ENCODE measurements at places on chromosomes 1 and 21.
A peak's percentile ranks its signal among the peaks of the same experiment; 100 is the strongest.

GRCh38 chr1:35452106-35452774 lies 105.0 kb downstream of the KIAA0319L start:
- no peak for DNase-seq

DNA sequence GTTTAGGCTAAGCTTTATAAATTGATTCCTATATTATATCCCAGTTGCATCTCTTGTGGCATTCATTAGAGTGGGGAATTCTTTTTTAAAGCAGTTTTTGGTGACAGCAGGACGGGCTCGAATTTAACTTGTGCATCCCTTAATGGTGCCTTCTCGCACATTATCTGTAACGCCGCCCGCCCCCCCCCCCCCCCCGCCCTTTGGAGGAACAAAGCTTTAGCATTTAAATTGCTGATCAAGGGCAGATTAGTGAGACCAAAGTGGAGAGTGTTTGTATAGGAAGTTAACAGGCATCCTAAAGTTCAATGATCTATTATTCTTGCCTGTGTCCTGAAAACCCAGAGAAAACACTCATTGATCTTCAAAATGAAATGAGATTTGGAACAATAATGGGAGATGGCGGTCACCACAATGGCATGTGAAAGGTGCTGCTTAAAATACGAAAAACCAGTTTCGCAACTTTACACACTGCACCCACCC lies 2.2 kb downstream of the LMO4 start:
- no peak for DNase-seq

GRCh38 chr1:187568067-187568466 lies 739.3 kb downstream of the PLA2G4A start:
- no peak for DNase-seq

DNA sequence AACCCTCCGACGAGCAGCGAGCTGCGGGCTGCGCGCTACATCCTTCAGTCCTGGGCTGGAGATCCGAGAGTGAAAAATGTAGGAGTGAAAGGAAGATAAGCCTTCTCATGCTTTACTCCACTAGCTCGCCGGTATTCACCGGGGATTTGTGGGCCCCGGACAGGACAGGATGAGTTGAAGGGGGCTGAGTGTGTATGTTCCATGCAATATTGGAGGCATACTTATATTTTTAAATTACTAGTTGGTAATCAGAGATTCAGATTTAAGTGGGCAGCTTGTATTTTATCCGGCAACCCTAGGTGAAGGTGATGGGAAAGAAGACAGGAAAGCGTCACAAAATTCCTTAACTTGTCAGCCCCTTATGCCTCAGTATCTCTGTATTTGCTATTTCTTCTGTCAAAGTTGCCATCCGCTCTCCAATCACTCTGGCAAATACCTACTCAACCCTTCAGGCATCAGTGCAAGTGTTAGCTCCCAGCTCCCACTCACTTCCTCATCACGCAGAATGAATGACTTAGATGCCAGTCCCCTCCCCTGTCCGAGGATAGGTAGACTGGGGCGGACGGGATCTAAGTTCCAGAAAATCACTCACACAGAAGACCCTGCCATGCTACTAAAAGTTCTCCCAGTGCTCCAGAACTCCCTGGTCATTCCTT lies 503 bp upstream of the PIGM start:
- no peak for DNase-seq

DNA sequence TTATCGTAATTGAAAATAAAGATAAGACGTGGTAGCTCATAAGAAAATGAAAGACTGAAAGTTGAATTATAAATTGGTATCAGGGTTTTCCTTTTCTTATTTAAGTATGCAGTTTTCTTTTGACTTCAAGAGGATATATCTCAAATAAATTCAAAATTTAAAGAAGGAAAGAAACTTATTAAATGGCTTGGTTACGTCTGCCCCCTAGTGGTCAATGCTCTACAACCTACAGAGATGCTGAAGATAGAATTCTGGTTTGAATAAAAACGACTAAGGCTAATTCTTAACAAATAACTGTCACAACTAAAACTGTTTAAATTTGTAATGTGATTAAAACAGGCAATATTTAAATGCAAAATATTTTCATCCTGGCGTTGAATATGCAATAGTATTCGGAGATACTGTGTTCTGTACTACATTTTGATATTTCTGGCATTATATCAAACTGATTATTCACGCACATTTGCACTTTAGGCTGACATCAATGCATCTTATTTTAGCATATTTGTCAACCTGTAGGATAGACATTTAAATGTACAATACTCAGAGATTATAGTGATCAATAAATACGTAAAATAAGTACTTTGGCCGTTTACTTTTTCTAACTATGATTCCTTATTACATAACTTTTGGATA lies 26.8 kb downstream of the IFI44 start:
- peak; percentile 16 for DNase-seq

GRCh38 chr1:61356016-61356415 lies 273.7 kb downstream of the NFIA start:
- no peak for DNase-seq

DNA sequence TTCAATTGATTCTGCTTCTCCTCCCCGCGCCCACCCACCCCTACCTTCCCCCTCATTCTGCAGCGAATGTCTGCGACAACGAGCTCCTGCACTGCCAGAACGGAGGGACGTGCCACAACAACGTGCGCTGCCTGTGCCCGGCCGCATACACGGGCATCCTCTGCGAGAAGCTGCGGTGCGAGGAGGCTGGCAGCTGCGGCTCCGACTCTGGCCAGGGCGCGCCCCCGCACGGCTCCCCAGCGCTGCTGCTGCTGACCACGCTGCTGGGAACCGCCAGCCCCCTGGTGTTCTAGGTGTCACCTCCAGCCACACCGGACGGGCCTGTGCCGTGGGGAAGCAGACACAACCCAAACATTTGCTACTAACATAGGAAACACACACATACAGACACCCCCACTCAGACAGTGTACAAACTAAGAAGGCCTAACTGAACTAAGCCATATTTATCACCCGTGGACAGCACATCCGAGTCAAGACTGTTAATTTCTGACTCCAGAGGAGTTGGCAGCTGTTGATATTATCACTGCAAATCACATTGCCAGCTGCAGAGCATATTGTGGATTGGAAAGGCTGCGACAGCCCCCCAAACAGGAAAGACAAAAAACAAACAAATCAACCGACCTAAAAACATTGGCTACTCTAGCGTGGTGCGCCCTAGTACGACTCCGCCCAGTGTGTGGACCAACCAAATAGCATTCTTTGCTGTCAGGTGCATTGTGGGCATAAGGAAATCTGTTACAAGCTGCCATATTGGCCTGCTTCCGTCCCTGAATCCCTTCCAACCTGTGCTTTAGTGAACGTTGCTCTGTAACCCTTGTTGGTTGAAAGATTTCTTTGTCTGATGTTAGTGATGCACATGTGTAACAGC lies 339.9 kb downstream of the NTNG1 start:
- DNase-seq, result no peak

DNA sequence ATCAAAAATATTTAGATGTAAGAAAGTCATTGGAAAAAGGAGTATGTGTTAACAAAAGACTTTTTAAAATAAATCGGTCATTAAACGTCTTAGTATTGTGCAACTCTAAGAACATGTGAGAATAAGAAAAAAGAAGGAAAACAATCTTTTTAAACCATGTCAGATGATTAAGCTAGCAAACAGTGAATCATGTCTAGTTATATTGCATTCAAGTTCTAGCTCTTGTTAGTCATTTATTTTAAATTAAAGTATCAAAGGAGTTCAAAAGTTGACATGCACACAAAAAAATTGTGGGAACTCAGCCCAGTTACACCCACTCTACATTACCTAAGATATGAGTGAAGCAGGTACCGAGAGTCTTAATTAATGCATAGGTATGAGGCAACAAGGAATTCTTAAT lies 9.8 kb downstream of the FRRS1 start:
- no peak for DNase-seq

DNA sequence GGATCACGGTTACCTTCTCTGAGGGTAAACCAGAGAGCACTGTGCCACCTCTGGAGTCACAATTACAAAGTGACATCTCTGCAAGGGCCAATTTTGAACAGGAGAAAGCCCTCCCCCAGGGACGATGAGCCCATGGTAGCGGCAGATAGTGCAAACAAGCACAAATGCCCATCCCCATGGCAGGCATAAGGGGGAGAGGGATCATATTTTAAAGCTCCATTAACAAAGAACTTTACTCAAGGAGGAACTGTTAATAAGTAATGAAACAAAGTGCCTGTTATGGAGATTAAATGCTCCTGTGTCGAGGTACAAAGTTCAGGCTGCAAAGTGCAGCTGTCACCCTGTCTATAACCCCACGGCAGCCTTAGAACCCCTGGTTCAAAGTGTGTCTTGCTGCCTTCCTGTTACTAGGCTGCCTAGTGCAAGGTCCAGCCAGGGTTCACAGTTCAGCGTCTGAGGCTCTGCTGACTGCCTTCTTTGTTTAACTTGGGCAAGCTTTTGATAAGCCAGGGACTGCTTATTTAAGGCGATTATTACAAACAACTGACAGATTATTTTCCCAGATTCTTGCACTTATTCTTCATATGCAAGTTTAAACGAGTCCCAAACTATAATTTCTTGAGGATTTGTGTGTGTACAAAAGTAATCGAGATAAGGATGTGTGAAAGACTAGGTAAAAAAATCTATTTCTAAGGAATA lies 75.7 kb upstream of the NRIP1 start:
- no peak for DNase-seq

- no peak for DNase-seq
Measured at GRCh38 chr1:36014722-36015220, 69.1 kb upstream of the TEKT2 start.

- DNase-seq, result no peak
Measured at GRCh38 chr1:4653796-4654725, at the start of gene AJAP1. Gene AJAP1, plus strand, starts transcription at chr1:4654609. Its CDS starts 817 bp downstream, at chr1:4655426.

GRCh38 chr1:112196731-112197130 lies 199.3 kb upstream of the CTTNBP2NL start:
- no peak for DNase-seq

DNA sequence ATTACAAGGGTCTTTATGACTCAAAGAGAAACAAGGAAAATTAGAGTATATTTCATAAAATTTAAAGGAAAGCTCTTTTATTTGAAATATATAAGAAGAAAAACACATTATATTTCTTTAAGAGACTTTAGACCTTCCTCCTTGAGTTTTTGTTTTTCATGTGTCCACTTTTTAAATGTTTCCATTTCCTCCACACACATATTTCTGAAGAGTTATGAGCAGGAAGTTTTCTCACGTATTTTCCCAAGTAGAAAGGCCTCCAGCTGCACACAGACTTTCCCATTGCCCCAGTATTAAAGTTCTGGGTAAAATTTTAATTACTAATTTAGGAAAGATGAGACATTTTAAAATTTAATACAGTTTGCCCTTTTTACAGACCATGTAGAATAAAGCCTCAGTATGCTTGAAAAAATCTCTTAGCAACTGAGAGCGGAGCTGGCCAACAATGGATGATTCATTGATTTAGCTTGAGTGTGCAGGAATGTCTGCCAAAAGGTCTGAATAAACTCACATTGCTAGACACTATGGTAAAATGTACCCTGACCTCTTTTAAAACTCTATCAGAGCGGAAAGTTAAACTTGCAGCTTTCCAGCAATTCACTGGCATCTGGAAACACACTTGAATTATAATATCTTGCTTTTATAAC lies 57.9 kb downstream of the DDAH1 start:
- DNase-seq, result no peak

- DNase-seq, result no peak
Measured at GRCh38 chr1:223429313-223429731, 36.1 kb downstream of the CCDC185 start.

GRCh38 chr1:167089939-167090313 lies 251 bp downstream of the GPA33 start:
- no peak for DNase-seq

DNA sequence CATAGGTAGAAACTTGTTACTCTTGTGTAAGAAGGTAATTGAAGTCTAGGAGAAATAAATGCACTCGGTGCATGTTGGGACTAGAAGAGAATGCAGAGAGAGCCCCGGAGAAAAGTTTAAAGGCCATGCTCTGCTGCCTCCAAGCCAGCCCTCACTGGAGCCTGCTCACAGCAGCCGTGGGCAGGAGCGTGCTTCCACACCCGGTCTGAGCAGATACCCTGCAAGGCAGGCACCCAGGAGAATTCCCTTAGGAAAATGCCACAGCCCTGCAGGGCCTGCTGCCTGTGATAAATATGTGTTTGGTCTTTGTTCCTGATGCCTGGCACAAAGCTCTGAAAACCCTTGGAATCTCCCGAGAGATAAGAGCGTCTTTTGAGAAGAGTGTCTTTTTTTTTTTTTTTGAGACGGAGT lies 22.8 kb downstream of the C2CD2 start:
- no peak for DNase-seq
